ENCODE measurements at places on chromosomes 13 and 19.

GRCh38 chr19:32287811-32288227 lies 57.6 kb upstream of the ZNF507 start:
- DNase-seq, result no peak

GRCh38 chr19:13881692-13882418 lies 4.9 kb downstream of the NANOS3 start:
- DNase-seq, result no peak

DNA sequence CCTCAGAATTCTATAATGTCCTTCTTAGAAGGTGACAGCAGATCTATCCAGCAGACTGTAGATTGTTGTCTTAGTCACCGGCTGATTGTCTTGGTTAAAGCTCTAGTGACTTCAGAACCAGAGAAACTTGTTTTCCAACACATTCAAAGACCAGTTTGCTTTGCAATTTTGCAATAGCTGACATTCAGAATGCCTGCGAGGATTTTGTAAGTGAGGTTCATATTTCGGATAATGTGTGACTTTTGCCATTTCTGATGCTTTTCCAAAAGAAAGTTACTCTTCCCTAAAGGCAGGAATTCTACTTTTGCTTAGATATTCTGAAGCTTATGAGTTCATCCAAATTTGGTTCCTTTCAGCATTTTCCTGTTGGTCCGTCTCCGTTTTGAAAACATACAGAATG lies 13.2 kb downstream of the SPINT2 start:
- DNase-seq, result no peak

GRCh38 chr13:99062593-99062992 lies 84.7 kb upstream of the DOCK9 start:
- DNase-seq, result peak; percentile 63

DNA sequence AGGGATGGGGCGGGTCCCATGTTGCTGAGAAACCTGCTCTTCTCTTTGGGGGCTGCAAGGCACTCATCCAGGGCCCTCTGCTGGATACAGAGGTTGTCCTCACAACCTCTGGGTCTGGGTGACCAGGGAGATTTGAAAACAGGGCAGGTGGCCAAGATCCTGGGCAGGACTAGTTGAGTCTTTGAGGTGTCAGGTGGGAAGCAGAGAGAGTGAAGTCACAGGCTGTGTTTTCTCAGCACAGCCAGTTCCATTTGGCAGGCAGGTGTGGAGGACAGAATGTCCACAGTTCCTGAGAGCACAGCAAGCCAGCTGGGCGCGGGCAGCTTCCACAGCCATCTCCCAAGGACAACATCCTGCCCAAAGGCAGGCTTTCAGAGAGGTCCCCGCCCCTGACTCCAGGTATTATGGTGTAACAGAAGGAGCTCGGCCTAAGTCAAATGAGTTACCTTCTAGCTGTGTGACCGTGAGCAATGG lies 118.8 kb downstream of the NUFIP1 start:
- DNase-seq, result no peak

DNA sequence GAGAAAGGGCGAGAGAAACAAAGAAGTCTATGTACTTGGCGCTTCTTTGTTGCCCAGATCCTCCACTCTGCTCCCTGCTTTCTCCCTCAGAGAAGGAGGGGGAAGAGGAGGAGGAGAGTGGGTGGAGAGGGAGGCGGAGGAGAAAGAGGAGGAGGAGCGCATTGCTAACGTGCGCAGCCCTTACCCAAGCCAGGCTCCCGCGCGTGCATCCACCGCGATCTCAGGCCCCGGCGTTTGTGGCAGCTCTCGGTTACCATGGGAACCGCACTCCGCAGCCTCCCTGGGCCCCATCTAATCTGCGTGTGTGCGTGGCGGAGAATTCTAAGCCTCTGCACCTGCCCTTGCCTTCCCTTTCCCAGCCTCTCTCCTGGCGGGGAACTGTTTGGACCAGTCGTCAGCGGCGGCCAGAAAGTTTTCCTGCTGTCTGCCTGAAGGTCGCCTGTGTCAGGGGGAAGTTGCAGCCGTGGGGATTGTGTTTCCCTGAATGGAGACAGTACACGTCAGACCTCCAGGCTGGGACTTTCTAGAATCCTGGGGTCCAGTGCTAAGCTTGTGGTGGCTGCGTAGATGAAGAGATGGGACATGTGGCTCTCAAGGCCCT lies at the start of gene ERICH6B:
Gene ERICH6B, minus strand, starts transcription at position 239 of the 601 bp plus-strand sequence. CDS start 18,734 bp downstream, outside the sequence.
- DNase-seq, result peak; percentile 65

- no peak for DNase-seq
These were observed 1.8 kb upstream of the IFI30 start for GRCh38 chr19:18171605-18172327.

Measured in NCI-H1105 treated with DMSO at 0.1 percent for 48 hours (cell line).